ENCODE measurements at places on chromosomes 7 and 10.

DNA sequence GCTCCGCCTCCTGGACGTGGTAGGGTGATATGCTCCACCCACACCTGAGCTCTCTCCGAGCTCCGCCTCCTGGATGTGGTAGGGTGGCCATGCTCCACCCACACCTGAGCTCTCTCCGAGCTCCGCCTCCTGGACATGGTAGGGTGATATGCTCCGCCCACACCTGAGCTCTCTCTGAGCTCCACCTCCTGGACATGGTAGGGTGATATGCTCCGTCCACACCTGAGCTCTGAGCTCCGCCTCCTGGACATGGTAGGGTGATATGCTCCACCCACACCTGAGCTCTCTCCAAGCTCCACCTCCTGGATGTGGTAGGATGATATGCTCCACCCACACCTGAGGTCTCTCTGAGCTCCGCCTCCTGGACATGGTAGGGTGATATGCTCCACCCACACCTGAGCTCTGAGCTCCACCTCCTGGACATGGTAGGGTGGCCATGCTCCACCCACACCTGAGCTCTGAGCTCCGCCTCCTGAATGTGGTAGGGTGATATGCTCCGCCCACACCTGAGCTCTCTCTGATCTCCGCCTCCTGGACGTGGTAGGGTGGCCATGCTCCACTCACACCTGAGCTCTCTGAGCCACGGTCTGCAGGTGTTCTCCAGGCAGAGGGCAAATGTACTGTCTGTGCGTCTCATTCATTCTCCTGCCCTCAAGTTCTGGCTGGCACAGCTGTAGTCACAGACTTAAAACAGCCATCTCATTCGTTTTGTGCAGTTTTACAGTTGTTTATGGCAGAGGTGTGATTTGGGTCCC lies 252.4 kb downstream of the DIP2C start:
- no peak for DNase-seq

- no peak for DNase-seq
These were observed 266.4 kb upstream of the LYZL1 start for GRCh38 chr10:29022513-29022912.

DNA sequence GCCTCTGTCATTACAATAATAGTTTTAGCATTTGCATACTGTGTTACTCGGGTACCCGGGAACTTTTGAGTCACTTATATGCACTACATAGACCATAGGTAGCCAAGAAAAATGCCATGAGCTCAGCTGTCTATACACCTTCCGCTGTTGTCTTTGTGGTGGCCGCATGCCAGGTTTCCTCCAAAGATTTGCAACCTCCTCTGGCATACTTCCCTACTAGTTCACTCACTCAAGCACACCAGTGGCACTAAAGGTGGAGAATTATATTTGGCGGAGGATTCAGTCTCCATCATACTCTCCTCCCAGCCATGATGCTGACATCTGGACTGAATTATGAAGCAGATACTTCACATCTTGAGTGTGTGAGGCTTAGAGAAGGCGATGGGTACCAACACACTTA lies 35.6 kb upstream of the GRB10 start:
- no peak for DNase-seq

DNA sequence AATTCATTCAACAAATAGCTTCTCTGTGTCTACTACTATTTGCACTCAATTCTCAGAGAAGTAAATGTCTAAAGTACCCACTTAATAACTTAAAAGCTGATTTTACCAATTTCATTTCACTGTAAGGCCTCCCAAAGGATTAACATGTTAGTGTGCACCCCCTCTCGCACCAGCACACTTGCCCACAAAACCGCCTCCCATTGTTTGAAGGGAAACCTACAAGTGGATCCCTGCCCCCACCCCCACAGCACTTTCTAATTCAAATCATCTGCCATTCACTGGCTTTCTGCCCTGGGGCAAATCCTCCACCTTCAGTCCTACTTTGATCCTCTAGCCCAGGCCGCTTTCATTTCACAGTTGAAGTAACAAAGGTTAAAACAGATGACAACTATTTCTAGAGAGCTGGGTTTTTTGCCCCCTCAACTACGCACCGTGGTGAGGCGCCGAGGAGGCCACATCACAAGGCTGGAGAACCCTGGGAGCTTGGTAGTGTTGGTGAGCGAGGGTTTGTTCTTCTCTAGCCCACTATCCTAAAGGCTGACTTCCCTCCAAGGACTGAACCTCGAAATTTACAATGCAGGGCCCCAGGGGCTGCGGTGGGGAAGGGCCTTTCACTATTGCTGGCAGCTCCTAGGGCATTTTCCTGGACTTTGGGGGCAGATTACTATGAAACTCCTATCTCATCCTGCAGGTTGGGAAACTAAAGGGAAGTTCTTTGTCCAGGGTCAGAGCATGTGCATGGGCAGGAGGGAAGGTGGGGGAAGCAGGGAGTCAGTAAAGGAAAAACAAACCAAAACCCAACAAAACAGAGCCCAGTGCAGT lies 517.4 kb upstream of the ZMIZ1 start:
- no peak for DNase-seq

DNA sequence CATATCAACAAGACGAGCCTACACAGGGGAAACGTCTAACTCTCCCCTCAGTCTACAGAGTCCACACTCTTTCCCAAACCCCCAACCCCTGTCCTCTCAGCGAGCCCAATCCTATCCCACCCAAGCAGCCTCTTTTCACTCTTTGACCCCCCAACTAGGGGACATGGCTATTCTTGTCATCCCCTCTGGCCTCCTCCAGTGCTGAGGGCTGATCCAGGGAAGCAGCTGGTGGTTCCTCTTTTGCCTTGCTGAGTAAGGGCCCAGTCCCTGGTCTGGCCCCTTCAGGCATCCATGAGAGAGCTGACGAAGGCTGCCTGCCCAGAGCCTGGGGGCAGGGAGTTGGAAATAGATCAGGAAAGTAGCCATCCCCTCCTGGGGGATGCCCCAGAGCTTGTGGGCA lies 6.4 kb downstream of the NOBOX start:
- no peak for DNase-seq

- no peak for DNase-seq
These were observed 331.7 kb downstream of the KCNMA1 start for GRCh38 chr10:77305650-77306632.

GRCh38 chr7:145151676-145152075 lies 315.8 kb upstream of the TPK1 start:
- no peak for DNase-seq

- DNase-seq = no peak
These were observed 80.8 kb downstream of the VWDE start for GRCh38 chr7:12322903-12323300.

- DNase-seq = peak; percentile 22
These were observed 8.4 kb downstream of the PRKAG2 start for GRCh38 chr7:151868396-151869108.

- peak; percentile 10 for DNase-seq
These were observed 4.0 kb upstream of the GIMAP8 start for GRCh38 chr7:150446288-150446938.

DNA sequence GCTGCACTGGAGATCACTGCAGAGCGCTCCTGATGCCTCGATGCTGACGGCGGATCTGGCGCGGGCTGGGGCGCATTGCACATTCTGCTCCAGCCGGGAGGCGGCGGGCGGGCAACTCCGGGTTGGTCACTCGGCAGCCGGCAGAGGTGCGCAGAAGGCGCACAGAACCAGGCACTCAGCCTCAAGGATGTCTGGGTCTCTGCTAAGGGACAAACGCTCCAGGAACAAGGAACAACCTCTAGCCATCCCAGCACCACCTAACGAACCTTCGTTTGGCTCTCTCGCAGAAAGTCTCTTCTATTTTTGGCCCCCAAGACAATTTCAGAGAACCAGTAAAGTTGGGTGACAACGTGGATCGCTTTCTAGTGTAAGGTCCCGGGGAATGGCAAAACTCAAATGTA lies 254.6 kb downstream of the OTUD1 start:
- no peak for DNase-seq

GRCh38 chr10:98916526-98917125 lies 319.0 kb downstream of the HPSE2 start:
- no peak for DNase-seq

DNA sequence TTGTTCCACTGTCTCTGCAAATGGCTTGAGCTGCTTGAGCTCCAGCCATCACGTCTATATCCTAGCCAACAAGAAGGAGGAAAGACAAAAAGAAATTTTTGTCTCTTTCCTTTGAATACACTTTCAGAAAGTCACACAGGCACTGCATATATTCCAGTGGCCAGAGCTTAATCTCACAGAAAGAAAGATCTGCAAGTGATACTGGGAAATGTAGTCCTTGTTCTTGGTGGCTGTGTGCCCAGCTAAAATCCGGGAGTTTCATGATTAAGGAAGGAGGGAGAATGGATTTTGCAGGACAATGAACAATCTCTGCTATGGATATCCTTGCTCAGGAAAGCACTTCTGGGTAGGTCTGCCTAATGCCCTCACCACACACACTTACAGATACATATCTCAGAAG lies 19.5 kb upstream of the DLG5 start:
- DNase-seq = no peak

DNA sequence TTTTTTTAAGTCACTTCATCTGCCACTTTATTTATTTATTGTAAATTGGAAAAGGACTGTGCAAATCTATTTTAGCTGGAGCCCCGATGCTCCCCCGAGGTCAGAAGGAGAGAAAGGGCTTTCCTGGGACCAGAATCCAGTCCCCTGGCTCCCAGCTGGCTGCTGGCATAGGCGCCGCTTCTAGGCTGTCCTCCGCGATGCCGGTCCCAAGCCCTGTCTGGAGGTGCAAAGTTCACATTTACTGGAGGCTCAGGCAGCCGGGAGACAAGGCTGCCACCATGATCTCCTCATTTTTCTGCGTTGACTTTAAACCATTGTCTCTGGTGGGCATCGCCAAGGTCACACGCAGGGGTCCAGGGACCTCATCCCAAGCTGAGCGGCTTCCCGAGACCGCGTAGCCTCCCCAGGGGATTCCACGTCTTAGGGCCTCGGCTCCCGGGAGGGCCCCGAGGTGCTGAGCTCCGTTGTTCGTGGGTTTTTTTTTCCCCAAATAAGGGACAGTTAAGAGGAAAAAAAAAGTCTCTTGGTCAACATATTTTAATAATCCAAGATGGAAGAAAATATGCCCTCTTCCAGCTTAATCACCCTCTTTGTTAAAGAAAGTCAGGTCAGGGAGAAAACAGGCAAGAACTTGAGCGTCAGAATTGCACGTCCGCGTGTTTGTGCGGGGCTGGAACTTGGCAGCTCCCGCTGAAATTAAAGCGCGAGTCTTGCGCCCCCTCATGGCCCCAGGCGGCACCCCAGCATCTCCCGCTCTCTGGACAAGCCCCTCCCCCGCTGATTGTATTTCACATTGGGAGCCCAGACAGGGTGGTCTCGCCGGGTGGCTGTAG lies 11.9 kb downstream of the RGR start:
- DNase-seq = no peak

- DNase-seq = peak; percentile 14
These were observed 88.4 kb downstream of the DIP2C start for GRCh38 chr10:600876-601659.

GRCh38 chr7:31307972-31308371 lies 32.6 kb downstream of the NEUROD6 start:
- DNase-seq = no peak

GRCh38 chr10:67664942-67665341 lies 31.1 kb downstream of the CTNNA3 start:
- no peak for DNase-seq

DNA sequence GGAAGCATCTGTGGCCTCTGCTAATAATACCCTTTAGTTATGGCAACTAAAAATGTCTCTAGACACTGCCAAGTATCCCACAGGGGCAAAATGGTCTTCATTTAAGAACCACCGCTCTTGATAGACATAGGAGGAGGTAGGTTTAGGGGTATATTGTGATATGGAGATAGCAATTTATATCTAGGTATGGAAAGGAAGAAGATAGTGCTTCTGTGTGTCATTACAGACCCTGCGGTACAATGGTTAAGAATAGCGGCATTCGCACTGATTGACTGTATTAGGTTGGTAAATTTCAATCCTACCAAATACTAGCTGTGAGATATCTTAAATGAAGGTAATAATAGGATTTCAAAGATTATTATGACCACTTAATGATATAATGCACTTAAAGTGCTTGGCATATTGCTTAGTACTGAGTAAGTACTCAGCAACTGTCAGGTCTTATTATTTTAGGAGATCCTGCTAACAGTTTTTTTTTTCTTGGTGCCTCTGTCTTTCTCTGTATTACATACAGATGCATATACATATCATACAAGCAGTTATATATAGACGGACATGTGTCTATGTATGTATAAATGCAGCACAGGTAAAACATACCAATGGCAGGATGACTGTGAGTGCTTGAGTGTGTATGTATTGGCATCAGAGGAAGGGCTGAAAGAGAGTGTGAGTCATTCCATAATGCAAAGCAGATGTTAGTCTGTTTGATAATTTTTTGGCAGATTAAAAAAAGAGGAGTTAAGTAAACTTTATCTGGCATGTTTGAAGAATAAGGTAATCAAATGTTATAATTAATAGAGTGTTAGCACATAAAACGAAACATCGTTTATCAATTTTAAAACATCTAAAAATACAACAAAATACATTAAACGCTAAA lies 50.0 kb upstream of the ITGB8 start:
- DNase-seq = no peak

DNA sequence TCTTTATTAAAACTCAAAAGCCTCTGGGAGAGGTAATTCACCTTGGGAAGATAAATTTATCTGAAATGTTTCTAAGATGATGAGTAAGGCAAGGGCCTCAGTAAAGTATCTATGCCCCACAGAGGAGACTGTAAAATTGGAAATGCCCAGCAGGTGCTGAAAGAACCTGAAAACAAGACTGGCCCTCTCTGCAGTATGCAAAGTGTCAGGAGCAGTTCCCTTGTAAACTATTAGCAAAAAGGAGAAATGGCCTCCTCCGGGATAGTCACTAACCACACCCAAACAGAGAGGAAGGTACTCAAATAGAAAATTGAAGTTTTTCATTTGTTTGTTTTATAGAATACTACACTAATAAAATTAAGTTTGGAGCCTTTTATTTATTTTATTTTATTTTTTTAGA lies 81.2 kb downstream of the FZD1 start:
- no peak for DNase-seq

DNA sequence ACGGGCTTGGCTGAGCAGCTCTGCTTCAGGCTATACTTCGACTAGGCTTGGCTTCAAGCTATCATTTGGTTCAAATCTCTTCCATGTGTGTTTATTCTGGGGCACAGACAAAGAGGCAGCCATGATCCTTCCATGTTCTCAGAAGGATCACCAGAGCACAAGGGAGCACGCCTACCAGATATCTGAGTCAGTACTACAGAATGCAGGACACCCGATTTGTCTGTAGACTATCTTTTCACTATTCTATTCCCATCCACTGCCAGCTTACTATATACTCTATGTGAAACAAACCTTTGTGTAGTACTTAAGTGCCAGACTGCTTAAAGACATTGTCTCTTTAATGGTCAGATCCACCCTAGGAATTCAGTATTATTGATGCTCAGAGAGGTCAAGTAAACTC lies 35.1 kb downstream of the CH25H start:
- no peak for DNase-seq

GRCh38 chr7:39623732-39624441 lies 515 bp downstream of the RALA start:
- DNase-seq = no peak

DNA sequence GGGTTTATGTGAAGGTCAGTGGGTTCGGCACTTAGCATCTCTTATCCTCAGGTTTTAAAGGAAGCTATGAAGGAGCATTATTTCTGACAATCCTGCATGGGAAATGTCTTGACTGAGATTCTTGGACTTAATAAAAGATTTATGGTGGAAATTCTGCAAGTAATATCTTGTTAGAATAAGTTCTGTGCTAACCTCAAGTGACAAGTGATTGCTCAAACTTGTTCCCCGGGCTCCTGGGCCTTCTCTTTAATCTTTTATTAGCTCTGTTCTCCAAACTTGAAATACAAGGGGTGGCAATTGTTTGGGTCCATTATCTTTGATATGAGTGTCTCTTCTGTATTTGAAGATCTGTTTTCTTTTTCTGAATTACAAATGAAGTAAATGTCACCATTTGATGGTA lies 140.6 kb upstream of the CTBP2 start:
- no peak for DNase-seq

Data from NCI-H2081 (cell line).